ENCODE measurements at places on chromosomes 7 and 10. TPM values are rescaled to one million over a fixed set of nuclear protein-coding genes. Genes with fewer than 3 reads are reported as not detected.

DNA sequence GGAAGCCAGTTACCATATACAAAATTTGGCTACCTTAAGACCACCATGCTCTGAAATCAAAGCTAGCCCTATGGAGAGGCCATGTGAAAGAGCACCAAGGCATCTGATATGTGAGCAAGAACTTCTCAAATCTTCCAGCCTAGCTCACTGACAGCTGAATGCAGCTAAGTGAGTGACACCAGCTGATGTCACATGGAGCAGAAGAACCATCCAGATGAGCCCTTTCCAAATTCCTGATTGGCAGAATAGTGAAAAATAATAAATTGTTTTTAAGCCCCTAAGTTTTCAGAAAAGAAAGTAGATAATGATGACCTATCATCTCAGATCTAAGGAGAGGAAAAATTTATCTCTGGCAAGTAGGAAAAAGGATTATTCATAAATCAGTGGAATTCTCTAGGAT lies 85.6 kb downstream of the CRTAC1 start:
- no peak for DNase-seq

- DNase-seq: no peak
Measured at GRCh38 chr7:44105832-44106231, 1.7 kb downstream of the AEBP1 start.

DNA sequence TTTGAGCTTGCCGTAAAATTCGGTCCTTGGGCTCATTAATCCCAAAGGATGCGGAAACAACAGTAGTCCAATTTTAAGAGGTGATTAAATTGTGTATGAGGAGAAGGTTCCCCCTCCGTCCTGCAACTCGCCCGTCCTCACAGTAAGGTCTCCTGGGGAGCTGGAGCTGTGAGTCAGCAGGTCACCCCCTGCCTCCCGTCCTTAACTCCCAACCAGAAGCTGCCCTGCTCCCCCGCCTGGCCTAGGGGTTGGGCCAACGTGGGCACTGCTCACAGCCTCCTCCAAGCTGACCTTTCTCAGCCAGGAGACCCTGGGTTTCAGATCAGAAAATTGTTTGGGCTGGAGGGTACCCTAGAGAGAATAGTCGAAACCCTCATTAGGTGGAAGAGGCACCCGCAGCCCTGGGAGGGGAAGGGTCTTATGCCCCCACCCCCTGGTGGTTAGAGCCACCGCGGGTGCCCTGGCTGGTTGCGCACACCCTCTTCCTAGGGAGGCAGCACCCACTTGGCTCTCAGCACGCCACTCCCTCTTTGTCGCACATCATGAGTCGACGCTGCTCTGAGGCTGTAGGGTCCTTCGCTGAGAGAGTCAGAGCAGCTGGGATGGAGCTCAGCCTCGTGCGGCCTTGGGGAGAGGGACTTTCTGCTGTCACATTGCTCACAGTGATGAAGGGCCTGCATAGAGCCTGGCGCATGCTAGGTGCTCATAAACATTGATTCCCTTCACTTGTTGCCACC lies 131.2 kb downstream of the TACC2 start:
- DNase-seq: no peak

- DNase-seq: no peak
Measured at GRCh38 chr10:78520737-78521430, 487.2 kb downstream of the RPS24 start.

DNA sequence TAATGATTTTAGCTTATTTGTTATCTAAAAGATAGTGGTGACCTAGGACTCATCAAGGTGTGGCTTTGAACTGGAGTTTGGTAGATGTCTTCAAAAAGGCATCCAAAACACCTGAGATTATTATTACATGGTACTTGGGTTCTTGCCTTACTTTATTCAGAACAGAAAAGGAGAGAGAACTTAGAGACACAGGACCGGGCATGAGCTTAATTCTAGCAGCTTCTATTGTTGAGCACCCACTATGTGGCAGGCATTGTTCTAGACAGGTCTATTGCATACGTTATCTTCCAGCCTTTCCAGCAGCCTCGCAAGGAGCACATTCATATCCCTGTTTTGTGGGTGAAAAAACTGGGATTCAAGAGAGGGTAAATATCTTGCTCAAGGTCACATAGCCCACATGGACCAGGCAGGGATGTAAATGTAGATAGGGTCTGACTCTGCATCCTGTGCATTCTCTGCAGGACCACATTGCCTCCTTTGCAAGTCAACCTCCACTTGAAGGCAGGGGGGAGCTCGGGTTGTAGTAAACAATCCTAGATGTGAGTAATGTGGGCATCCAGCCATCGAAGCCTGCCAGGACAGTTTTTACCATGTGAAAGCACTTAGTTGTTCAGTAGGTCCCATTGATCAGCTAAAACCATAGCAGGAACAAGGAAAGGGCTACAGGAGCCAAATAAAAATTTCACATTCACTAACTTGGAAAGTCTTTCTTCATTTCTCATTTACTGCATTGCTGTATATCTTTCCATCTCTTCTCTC lies 551.4 kb downstream of the LRMDA start:
- DNase-seq: no peak

- DNase-seq: no peak
Measured at GRCh38 chr10:51371743-51372142, 297.5 kb downstream of the PRKG1 start.

DNA sequence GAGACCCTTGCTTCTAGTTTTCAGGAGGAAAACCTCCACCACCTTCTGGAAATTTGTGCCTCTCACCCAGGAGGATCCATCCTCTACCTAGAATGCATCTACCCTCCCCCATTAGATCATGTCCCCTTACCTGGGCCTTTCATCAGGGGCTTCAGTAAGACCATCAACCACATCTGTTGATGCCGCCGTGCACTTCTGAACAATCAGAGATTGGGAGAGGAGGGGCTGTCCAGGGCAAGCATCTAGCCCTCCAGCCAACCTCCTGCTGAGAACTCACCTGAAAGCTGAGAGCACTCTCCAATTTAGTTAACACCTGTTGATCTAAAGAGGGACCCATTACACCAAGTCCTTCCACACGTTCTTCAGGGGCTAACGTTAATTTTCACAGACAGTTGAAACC lies 57.6 kb upstream of the PIK3CG start:
- DNase-seq: no peak

DNA sequence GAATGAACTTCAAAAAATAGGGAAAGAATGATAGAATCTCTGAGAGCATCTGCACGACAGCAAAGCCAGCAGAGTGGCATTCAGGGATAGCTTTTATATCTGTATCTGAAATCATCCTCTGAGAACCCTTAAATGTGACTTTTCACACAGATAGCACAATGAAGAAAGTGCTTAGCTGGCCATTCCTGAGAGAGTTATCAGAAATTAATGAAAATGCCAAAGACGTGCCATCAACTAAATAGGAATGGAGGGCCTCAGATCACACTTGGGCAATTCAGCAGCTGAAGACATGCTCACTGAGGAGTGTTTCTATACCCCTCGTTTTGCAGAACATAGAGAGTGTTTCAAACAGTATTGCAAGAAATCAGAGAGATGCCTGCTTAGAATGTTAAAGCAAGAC lies 51.6 kb downstream of the AKR1B1 start:
- no peak for DNase-seq

- DNase-seq: no peak
Measured at GRCh38 chr7:140121326-140121725, 55.5 kb downstream of the KDM7A start.

The VWDE gene
- total RNA-seq: 4.8 TPM

The PRKAR1B gene
- 26.5 TPM for total RNA-seq

DNA sequence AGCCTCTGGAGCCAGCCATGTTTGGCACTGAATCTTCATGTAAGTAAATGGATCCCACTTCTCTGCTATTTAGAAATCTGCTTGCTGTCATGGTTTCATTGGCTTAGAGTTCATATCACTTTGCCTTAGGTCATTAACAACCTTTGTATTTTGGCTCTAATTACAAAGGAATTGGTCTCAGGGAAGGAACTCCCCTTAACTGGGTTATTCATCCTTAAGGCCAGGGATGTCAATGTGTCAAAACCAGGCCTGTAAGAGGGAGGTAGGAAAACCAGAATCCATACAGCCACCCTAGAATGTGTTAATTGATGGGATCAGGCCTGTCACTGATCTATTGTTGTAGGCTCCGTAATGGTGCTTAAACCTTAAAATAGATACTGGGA lies 67.3 kb downstream of the ST7 start:
- DNase-seq: no peak

GRCh38 chr10:132897516-132898381 lies 44.6 kb downstream of the CFAP46 start:
- peak; percentile 21 for DNase-seq

The FAM13C gene
- total RNA-seq: not detected

- no peak for DNase-seq
Measured at GRCh38 chr10:7264313-7264756, 146.5 kb downstream of the SFMBT2 start.

The DGKB gene
- total RNA-seq: not detected

GRCh38 chr10:131937836-131938235 lies 37.0 kb downstream of the PPP2R2D start:
- no peak for DNase-seq

The PVRIG gene
- total RNA-seq: 86.2 TPM

DNA sequence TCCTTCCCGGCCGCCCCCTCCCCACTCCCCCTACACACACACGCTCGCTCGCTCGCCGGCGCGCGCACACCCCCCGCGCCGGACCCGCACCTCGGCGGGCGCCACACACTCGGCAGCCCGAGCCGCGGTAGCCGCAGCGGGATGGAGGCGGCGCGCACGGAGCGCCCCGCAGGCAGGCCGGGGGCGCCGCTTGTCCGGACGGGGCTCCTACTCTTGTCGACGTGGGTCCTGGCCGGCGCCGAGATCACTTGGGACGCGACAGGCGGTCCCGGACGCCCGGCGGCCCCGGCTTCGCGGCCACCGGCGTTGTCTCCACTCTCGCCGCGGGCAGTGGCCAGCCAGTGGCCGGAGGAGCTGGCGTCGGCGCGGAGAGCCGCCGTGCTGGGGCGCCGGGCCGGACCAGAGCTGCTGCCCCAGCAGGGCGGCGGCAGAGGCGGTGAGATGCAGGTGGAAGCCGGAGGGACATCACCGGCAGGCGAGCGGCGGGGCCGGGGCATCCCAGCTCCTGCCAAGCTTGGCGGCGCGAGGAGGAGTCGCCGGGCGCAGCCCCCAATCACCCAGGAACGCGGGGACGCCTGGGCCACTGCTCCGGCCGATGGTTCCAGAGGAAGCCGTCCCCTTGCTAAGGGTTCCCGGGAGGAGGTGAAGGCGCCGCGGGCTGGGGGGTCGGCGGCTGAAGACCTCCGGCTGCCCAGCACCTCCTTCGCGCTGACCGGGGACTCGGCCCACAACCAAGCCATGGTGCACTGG lies at the start of gene SORCS3:
SORCS3 (plus strand) TSS at position 104 of the 750 bp plus-strand sequence.
- no peak for DNase-seq

DNA sequence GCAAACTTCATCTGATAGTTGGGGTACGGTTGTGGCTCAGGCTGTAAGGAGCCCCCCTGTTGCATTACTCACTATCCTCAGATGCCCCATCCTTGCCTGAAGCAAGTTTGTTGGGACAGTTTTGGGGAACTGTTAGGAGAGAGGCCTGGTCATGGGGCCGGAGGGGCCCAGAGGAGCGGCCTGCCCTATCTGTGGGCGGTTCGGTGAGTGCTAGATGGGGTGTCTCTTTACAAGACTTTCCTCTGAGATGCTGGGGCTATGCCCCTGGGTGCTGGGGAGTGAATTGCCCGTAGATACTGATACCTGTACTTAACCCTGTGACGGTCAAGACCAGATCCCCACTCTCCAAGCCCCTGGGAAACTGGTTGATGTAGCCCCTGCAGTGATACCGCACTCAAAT lies 12.4 kb downstream of the CUX1 start:
- DNase-seq: no peak

The NUTM2E gene
- 0.37 TPM for total RNA-seq

DNA sequence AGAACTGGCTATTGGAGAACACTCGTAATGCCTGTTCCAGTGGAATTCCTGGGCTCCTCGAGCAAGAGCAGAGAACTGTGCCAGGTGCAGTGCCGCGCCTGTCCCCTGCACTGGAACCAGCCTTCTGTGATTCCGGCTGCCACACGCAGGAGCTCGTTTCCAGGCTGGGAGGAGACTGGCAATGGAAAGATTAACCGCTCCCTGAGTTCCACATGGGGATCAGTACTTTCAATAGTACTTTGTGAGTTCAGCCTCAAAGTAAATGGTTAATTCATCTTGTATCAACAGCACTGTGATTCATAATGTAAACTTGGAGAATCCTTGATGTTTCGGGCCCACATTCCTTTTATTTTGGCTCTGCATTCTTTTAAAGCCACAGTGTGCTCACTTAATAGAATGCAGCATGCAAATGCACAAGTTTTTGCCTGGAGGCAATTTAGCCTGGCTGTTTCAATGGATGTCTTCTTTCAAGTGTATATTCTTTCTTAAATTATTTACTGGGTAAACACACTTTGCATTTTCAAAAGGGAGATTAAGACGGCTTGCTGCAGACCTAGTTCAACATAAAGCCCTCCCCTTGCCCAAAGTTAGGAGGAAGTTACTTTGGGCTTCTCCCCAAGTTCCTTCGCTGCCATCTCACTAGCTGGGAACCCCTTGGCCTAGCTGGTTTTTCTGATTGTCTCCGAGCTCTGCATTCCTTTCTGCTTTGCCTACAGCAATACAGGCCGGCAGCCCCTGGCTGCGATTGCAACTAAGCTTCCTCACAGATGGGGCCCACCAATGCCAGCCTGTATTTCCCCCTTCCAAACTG lies 138.1 kb upstream of the TCF7L2 start:
- DNase-seq: no peak

The SYCE1 gene
- 2.3 TPM for total RNA-seq

GRCh38 chr10:131184503-131184902 lies 127.0 kb downstream of the TCERG1L start:
- DNase-seq: no peak

GRCh38 chr10:21831986-21832820 lies 171.3 kb downstream of the DNAJC1 start:
- no peak for DNase-seq

GRCh38 chr10:96301616-96302015 lies 2.6 kb upstream of the DNTT start:
- DNase-seq: no peak

GRCh38 chr7:128197589-128197988 lies 43.5 kb upstream of the LEP start:
- no peak for DNase-seq

DNA sequence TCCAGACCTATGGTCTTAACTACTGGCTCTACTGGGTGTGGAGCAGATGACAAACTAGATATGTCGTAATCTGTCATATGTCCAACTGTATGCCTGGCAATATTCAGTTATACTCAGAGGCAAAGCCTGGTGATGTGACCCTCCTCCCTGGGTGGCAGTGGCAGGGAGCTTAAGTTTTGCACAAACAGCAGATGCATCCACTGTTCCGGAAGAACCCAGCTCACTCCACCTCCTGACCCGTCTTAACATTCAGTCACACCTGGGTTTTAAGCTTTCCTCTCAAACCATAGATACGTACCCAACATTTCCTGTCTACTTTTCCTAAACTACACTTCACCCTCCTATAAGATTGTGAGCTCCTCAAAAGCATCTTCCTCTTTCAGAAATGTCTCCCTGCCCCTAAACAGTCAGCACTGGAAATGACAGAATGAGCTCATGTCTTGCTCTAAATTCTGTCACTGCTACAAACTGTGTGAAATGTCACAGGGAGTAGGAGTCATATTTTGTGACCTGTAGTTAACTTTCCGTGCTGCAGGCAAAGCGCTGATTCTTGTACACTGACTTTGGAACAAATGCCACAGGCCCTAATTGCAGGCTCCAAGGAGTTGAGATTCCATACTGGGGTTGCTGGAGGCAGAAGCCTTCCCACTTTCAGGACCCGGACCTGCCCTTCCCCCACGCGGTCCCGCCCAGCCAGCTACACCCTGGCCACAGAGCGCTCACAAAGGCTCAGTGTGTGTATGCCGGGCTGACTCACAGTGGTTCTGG lies 23.9 kb downstream of the SCD start:
- peak; percentile 80 for DNase-seq

Data from activated naive CD8-positive, alpha-beta T cell treated with anti-CD3 and anti-CD28 coated beads, Interleukin-2, amount 10 ng/mL, durations not matched to agents 7 days and 5 days (primary cell).